ENCODE measurements at places on chromosomes 3 and 15. TPM values are rescaled to one million over a fixed set of nuclear protein-coding genes. Genes with fewer than 3 reads are reported as not detected.

GRCh38 chr15:82543160-82543559 lies 2.9 kb upstream of the RPS17 start:
- DNase-seq, result no peak

The TM4SF18 gene
- 18.6 TPM for total RNA-seq

DNA sequence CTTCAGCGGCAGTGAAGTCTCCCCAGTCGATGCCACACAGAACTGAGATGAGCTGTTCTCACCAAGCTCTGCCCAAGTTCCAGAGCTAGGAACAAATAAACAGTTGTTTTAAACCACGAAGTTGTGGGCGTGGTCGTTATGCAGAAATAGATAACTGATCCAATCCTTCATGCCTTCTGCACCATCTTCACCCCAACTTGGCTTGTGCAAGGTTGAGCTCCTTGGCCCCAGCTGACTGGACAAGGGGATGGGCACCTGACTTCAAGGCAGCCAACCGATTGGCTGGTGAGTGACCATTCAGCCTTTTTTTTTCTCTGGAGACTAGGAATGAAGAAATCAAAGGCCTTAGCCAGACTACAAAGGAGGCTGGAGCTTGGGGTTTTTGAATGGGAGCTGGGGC lies 23.9 kb downstream of the LINGO1 start:
- no peak for DNase-seq

The ZNF502 gene
- 7.3 TPM for total RNA-seq

The RNU5B-1 gene
- total RNA-seq, result not detected

DNA sequence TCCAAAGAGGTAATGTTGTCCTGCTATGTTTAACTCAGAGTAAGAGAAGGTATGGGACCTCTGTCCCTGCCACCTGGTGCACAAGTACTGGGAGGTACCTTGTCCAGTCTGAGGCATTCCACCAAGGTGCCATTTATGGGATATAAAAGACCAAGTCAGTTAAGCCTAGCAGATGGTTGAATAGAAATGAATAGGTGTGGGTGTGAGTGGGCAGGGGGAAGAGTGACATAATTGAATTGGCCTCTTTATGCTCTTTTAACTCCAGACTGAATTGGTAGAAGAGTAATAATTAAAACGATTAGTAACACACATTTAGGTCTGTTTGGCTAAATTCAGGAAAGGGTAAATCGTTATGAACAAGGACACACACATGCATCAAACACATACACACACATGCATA lies 562 bp downstream of the ADGRG7 start:
- no peak for DNase-seq

DNA sequence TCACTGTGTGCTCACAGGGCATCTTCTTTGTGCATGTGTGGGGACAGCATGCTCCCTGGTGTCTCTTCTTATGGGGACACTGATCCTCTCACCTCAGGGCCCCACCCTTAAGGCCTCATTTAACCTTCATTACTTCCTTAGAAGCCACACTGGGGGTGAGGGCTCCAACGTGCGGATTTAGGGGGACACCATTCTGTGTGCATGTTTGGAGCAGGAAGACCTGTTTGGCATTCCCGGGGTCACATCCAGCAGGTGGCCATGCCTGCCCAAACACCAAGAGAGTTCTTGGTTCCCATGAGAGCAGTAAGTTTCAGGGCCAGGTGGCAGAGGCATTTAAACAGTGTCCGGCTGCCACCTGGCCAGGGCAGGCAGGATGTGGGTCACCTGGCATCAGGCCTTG lies 24.8 kb downstream of the PRR20G start:
- no peak for DNase-seq

- DNase-seq, result no peak
These were observed 544.3 kb downstream of the NTRK3 start for GRCh38 chr15:87712211-87712610.

The MAP2K5 gene
- total RNA-seq, result 7.2 TPM

GRCh38 chr15:70382762-70383458 lies 285.2 kb upstream of the TLE3 start:
- no peak for DNase-seq

The DAZL gene
- not detected for total RNA-seq

The TRPM1 gene
- not detected for total RNA-seq

DNA sequence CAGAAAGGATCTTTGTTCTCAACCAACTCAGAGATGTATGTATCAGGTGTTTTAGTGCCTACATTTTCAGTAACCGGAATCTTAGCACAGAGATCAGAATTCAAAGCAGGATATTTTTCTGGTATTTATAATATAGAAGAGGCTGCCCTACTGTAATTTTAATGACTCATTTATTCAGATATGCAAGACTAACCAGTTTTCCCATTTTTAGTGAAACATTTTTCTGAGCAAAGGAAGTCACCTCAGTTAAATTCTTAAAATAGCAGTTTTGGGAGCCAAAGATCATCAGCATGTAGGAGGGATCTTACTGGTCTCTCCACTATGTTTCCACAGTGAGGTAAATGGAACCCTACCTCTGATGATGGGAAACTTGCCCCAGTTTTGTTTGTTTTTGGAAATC lies 42.0 kb downstream of the SRP14 start:
- no peak for DNase-seq

The XCR1 gene
- total RNA-seq, result 0.12 TPM
